ENCODE measurements at places on chromosomes 5 and 9.

DNA sequence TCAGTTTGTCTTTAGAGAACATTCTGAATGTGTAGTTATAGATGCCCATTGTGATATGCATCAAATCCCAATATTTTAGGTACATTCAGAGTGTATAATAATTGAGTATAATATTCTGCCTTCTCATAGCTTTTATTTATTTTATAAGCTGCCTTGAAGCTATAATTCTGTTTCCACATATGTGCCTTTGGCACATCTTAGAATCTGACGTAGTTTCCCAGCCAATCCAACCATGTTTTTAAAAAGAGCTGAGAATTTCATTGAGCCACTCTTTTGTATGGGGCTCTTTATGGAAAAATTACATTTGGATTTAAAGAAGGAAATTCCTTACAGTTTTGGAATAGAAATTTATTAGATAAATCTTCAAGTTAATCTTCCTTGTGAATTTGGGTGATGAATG lies 65.4 kb downstream of the ADCY2 start:
- DNase-seq: no peak

DNA sequence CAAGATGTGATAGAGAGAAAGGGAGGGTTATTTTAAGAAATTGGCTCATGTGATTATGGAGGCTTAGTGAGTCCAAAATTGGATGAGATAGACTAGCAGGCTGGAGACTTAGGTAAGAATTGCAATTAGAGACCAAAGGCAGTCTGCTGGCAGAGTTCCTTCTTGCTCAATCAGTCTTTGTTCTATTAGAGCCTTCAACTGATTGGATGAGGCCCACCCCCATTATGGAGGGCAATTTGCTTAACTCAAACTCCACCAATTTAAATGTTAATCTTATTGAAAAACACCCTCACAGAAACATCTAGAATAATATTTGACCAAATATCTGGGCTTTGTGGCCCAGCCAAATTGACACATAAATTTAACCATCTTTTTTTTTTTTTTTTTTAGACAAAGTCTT lies 23.9 kb upstream of the TPD52L3 start:
- no peak for DNase-seq

- peak; percentile 60 for DNase-seq
Measured at GRCh38 chr9:79610791-79611614, 39.2 kb downstream of the TLE4 start.

GRCh38 chr9:75429531-75430475 lies 341.5 kb downstream of the OSTF1 start:
- DNase-seq: no peak

DNA sequence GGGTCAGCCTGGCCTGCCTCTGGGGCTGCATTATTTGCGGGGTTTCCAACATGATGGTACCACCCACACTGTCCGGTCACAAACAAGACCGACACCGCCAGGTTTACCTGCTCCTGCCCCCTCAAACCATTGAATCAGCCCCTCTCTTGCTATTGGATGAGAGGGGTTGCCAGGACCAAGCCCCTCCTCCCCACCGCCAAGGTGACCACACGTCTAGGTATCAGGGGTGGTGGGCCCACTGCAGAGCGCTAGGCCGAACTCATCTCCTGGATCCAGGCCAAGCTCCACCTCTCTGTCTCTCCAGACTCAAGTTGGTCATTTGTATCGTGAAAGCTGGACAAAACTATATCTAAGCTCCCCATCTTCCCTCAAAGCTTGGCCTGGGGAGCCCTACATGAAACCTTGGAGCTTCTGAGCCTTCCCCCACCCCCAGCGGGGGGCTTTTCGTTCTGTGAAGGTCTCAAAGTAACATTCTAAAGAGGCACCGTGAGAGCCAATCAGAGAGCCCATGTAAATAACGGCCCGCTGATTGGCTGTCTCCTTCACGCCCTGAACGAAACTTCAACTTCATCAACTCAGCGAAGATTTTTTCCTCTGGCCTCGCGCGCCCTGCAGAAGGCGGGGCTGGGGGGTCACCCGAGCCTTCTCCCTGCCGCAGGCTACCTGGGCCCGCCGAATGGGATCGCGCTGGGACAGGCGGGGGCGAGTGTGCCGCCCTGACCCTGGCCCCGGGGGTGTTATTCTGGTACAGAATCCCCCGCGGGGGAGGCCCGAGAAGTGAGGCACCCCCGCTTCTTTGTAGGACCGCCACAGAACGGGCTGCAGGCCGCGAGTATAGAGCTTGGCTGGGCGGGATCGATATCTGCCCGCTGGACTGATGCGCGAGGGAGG lies 49.6 kb upstream of the PSD2 start:
- peak; percentile 73 for DNase-seq

GRCh38 chr9:3467593-3468219 lies 58.1 kb downstream of the RFX3 start:
- peak; percentile 32 for DNase-seq

DNA sequence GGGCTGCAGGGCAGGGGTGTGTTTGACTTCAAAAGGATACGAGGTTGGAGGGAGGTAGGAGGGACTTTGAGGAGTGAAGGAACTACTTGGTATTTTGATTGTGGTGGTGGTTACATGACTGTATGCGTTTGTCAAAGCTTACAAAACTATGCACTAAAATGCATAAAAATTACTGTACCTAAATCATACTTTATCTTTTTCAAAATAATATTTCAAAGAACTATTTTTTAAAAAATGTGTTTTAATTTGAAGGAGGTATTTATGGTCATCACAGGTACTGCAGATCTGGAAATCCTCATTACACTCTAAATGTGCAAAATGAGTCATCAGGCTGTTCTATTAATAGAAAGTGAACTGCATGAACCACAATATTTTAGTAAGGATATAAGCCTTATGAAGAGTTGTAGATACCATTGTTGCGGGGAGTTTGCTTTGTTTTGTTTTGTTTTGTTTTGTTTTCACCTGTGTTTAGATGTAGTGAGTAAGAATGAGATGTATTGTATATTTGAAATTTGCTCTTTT lies 116.9 kb downstream of the ARRDC3 start:
- DNase-seq: no peak

DNA sequence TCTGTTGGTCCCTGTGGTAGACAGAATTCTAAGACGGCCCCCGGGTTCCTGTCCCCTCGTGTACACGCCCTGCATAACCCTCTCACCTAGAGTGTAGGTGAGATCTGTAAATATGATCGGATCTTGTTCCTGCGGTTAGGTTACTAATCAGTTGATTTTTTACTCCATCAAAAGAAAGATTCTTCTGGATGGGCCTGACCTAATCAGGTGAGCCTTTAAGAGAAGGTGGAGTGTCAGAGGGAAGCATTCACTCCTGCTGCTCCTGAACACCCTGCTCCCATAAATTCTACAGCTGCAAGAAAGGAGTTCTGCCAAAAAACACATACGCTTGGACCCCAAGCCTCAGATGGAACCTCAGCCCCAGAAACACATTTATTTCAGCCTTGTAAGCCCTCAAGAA lies 15.6 kb upstream of the FUBP3 start:
- no peak for DNase-seq

- peak; percentile 13 for DNase-seq
Measured at GRCh38 chr9:2809692-2810419, 34.0 kb downstream of the PUM3 start.

- DNase-seq: no peak
Measured at GRCh38 chr9:121178676-121179372, 22.8 kb downstream of the RAB14 start.

GRCh38 chr5:81901586-81901985 lies 70.2 kb upstream of the ATG10 start:
- DNase-seq: no peak

DNA sequence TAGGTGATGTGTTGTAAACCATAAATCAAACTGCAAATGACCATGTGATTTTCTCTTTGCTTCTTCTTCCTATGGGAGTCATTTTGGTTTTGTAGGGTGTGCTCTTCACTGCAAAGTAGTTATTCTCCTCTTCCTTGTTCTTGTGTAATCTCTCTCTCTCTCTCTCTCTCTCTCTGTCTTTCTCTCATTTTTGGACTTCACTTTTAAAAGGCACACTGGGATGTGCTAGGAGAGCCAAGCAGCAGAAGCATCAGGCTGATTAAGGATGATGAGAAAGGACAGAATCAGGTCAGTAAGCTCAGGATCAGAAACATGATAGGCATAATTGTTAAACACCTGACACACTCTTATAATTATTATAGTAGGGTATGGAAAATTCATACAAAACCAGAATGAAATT lies 505.3 kb upstream of the ZNF608 start:
- DNase-seq: no peak

DNA sequence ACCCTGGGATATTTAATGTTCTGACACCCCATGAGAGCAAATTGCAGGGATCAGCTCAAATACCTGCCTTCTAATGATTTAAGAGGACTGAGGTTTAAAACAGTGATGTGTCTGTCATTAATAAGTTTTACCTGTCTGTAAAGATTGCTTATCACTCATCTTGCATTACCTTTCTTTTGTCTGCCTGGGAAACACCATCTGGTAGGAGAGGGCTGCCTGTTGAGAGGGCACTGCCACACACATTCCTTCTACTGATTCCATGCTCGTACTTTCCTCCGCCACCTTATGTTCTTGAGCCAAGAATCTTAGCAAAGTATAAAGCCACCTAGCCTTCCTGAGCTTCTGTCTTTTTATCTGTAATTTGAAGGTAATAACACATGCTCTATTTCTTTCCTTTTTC lies 118.6 kb downstream of the KCTD16 start:
- no peak for DNase-seq

DNA sequence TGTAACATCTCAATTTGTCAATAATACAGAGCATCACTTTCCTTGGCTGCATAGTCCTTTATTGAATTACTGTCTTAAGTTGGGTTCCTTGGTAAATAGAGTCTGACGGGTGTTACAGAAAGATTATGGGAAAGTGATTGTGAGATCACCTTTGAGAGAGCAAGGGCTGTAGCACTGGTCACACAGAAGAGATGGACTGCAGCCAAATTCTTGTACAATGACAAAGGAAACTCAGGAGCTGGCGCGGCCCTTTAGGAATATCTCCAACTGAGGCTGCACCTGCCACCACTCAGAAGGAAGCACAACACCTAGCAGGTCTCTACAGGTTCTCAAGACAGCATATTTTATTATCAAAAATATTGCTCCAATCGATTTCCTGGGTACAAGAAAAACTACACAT lies 350.0 kb upstream of the ISL1 start:
- DNase-seq: no peak

DNA sequence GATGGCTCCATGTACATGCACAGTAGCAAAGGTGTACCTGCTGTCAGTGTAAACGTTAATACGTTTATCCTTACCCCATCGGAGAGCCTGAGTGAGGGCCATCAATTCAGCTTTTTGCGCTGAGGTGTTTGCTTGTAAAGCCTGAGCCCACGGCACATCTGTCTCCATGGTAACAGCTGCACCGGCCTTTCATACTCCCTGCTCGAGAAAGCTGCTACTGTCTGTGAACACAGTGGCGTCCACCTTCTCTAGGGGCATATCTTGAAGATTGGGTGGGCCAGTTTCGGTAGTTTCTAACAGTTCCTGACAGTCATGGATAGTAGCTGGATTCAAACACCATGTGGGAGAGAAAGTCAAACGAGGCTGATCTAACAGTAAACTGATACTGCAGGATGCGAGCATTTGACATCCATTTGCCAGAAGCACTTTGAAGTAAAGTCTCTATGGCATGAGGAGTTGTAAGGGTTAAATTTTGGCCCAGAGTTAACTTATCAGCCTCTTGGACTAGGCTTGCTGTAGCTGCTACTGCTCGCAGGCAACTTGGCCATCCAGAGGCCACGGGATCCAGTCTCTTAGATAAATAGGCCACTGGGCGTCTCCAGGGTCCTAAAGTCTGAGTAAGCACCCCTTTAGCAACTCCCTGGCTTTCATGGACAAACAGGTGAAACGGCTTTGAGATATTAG lies 21.0 kb upstream of the RHOBTB3 start:
- no peak for DNase-seq

DNA sequence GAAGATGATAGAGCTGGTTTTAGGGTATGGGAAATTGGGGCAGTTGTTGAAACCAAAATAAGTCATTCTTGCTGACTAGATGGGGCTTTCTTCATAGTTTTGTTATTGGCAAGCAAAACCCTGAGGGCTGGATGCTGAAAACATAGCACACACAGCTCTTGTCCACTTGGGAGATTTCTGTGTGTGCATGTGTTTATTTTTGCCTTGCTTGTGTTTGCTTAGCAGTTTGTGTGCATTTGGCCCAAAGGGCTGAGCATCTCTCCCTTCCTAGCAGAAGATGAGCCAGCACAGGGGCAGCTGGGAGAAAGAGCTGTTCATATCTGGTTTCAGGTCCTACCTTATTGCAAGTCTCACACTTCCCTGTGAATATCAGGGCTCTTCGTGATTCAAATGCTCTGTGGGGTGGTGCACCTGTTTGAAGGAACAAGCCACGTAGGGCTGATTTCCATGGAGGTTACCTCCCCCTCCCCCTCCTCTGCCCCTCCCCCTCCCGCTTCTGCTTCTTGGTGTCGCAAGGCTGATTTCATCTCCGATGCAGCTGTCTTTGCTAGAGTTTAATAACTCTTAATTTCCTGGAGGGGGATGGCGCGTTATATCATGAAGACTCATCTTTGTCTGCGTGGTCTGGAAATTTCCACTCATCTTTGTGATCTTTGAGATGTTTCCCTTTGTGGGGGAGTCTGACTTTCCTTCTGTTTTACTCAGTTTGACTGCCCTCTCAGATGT lies 296.5 kb downstream of the ARHGAP26 start:
- DNase-seq: no peak

DNA sequence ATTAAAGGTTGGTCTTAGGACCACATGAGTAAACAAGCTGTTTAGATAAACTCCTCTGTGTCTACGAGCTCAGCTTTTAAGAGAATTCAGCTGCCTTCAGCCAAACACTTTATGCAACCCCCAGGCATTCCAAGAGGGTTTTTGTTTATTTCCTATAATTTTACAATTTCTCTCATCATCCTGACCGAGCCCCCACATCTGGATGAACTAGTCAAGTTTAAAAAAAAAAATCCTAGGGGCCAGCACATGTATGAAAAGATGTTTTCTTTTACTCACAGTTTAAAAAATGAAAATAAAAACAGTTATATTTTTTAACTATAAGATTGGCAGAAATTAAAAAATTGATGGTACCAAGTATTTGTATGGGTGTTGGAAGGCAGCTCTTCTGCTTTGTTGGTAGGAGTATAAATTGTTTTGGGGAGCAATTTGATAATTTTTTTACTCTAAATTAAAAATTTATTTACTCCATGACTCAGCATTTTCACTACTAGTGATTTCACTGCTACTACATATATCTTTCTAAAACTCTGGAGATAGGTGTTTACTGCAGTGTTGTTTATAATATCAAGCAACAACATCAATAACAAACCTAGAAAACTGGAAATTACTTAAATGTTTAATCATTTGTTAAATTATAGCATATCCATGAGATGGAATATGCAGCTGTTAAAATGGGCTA lies 18.1 kb downstream of the YTHDC2 start:
- no peak for DNase-seq

DNA sequence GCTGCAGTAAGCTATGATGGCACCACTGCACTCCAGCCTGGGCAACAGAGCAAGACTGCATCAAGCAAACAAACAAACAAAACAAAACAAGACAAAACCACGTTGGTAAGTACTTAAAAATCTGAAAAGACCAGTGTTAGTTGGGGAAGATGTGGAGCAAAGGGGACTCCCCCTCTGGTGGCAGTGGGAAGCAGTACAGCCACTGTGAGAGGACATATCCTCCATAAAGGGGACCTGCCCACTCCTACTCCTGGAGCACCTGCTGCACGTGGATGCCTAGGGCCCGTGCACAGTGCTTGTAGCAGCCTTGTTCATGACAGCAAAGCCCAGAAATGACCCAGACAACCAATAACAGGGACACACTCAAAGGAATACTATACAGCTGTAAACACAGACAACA lies 17.0 kb upstream of the IPPK start:
- no peak for DNase-seq
